Left forelimb (tissue), 1 donor: ENCODE measurements at places on chromosomes 2 and 18.

GRCh38 chr2:9434489-9434888 is 11.0 kb downstream of the CPSF3 start:
- no peak for DNase-seq

DNA sequence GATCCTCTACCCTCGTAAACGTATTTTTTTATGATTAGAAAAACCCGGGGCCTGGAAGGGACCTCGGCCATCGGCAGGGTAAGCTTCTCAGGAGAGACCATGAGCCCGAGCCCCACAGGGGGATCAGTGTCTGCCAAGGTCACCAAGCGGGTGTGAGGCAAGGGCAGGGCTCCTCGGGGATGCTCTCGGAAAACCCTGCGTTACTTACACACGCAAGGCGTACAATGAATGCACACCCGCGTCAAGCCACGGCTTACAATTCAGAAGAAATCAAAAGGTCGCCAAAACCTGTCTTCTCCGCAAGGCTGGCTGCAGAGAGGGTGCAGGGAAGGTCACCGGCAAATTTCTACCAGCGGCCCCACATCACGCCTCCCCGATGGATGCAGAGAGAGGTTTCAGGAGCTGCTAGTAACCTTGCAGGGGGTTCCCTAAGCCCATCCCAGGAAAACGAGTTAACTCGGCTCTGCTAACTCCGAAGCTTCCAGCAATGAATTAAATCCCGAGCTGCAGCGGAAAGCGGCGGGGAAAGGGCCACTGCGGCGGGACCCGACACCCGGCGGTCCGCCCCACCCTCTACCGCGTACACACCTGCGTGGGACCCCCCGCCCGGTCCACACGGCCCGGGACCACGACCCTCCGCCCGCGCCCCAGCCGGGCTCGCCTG is 638 bp downstream of the ST3GAL5 start:
- DNase-seq = peak; percentile 69

- no peak for DNase-seq
Measured at GRCh38 chr18:68215931-68216330, 499.0 kb downstream of the TMX3 start.

GRCh38 chr2:186637497-186637800 is 47.6 kb downstream of the ITGAV start:
- no peak for DNase-seq

GRCh38 chr18:47883771-47884413 is 46.6 kb downstream of the SMAD2 start:
- DNase-seq = no peak

DNA sequence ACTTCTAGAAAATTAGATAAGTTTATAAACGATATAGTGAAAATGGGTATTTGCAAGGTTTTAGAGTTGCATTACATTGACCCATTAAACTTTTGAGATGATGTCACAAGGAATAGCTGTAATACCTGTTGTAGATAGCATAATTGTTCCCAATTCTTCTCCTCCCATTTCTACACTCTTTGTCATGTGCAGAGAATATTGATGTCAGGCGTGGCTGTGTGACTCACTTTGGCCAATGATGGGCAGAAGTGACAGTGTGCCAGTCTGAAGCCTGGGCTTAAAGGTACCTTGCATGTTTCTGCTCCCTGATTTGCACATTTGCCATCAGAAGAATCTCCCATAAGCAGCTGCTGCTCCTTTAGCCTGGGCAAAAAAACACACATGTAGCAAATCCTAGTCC is 26.9 kb upstream of the CCBE1 start:
- no peak for DNase-seq

DNA sequence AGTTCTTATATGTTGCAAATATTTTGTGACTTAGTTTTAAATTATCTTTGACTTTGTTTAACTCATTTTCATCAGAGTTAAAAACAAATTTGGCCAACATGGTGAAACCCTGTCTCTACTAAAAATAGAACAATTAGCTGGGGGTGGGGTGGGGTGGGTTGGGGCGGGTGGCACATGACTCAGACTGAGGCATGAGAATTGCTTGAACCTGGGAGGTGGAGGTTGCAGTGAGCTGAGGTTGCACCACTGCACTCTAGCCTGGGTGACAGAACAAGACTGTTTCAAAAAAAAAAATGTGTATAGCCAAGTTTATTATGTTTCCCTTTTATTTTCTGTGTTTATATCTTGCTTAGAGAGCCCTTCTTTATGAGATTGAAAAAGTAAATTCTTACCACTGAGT is 14.2 kb upstream of the LIPG start:
- no peak for DNase-seq

- DNase-seq = no peak
Measured at GRCh38 chr2:76498360-76498759, 787.6 kb upstream of the GCFC2 start.

- DNase-seq = no peak
Measured at GRCh38 chr2:240183875-240184590, 43.6 kb upstream of the OTOS start.

DNA sequence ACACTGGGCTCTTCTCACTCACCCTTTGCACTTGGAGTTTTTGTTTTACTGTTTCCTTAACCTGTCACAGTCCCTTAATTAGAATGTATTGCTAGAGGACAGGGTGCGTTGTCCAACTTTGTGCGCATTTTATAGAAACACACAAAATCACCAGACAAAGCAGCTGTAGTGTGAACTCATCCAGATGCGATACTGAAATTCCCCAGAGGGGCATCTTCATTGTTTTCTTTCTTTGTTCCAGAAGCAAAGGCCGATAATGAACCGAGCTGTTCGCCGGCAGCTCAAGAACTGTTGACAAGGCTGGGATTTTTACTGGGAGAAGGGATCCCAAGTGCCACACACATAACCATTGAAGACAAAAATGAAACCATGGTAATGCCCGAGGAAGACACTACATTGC is 137.6 kb downstream of the WDSUB1 start:
- no peak for DNase-seq

DNA sequence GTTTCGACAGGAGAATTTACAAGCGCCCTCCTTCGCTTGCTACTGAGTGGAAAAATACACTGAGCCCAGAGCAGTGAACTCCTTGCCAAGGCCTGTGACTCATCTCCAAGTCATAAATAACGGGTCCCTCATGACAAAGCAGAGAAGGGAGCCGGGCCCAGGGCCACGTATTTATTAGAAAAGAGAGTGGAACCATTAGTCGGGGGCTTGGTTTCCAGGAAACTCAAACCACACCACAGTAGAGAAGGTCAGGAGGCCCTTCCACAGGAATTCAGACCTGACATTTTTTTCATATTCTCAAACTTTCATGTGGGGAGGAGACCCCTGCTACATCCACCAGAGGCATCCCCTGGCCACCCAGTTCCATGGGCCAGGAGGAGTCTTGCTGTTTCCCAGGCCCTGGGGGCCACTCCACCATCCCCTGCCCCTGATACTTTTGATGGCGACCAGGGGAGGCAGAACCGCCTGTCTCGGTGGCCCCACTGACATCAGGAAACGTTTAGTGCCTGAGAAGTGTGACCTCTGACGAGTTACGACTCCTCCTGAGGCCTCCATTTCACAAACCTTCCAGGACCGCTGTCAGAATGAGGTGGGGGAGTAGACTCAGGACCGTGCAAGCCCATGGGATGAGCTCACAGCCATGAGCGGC is 289.7 kb downstream of the DYSF start:
- peak; percentile 76 for DNase-seq

- DNase-seq = no peak
Measured at GRCh38 chr2:15010346-15010745, 377.8 kb downstream of the LRATD1 start.

GRCh38 chr2:30439879-30440278 is 7.2 kb upstream of the LCLAT1 start:
- no peak for DNase-seq

GRCh38 chr2:241029599-241030332 is 31.3 kb downstream of the SNED1 start:
- no peak for DNase-seq

GRCh38 chr2:64021578-64021977 is 2.4 kb upstream of the VPS54 start:
- DNase-seq = no peak

DNA sequence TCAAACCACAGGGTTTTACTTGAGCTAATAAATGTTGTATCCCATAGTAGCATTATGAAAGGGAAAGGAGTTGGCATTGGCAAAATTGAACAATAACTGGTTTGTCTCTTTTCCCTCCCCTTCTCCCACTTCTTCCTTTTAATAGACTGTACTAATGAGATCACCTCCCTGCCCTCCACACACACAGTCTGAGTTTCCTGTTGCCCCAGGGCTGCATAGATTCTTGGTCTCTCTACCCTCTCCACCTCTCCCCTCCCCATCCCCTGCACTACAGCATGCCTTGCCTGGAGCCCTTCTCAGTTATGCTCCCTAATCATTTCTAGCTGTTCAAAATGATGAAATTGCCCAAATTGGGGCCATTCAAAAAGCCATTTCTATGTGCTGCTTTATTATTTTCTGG is 37.2 kb upstream of the NEMP2 start:
- DNase-seq = no peak

DNA sequence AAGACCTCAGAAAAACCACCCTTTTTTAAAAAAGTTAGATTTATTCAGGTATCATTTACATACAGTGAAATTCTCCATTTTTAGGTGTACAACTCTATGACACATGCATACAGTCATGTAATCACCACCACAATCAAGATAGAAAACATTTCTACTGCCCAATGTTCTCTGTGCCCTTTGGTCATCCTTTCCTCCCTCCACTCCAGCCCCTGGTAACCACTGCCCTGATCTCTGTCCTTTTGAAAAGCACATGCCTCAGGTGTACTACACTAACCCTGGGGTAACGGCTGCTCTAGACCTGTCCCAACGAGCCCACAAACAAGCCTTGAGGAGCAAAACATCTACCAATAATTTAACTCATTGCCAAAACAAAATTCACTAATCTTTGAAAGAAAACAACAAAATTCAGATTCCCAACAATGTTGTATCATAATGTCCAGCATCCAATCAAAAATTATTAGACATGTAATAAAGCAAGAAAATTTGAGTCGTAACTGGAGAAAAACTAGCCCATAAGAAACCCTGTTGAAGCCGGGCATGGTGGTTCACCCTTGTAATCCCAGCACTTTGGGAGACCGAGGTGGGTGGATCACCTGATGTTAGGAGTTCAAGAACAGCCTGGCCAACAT is 25.9 kb upstream of the KLF11 start:
- DNase-seq = no peak

DNA sequence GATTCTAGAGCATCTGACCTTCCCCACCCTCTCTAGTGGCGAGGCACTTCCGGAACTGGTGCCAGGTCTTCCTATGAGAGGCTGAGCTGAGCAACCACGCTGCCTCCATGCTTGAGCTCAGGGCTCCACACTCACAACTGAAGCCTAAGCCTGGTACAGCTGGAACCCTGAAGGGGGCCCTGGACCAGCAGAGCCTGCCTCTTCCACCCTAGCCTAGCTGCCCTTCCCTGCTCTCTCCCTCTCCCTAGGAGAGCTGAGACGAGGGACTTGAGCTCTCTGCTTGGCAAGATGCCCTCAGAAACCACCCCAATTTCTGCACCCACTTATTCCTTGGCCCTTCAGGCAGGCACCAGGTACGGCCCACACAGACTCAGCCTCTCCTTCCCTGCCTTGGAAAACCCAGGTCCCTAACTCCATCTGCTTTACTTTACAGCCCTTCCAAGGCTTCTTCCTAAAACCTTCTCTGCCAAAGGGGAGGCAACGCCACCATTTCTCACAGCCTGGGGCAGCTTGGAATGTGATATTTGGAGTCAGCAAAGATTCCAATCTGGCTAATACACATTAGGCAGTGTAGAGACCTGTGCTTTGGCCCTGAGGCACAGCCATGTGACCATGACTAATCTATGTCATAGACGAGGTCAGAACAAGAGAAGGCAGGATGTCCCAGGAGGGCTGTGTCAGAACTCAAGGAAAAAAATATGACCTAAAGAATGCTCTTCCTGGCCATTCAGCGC is 18.8 kb downstream of the COX7A2L start:
- DNase-seq = no peak
